ENCODE measurements at places on chromosomes 16 and 17. TPM values are rescaled to one million over a fixed set of nuclear protein-coding genes. Genes with fewer than 3 reads are reported as not detected.

- no peak overlapping the region for H3K4me3 ChIP-seq
- H3K36me3 ChIP-seq = peaks cover 3% of the 10 kb centered on the region
- DNase-seq = no peak
Measured at GRCh38 chr16:84787263-84787622, 32.5 kb upstream of the CRISPLD2 start.

- H3K27me3 ChIP-seq = no peaks in the 10 kb centered on the region
- no peaks in the 10 kb centered on the region for H3K36me3 ChIP-seq
- H3K4me1 ChIP-seq = peaks cover 19% of the 10 kb centered on the region
- no peak overlapping the region for H3K27ac ChIP-seq
- H3K4me3 ChIP-seq = no peak overlapping the region
- DNase-seq = no peak
Measured at GRCh38 chr16:78180349-78180748, 80.9 kb downstream of the WWOX start.

DNA sequence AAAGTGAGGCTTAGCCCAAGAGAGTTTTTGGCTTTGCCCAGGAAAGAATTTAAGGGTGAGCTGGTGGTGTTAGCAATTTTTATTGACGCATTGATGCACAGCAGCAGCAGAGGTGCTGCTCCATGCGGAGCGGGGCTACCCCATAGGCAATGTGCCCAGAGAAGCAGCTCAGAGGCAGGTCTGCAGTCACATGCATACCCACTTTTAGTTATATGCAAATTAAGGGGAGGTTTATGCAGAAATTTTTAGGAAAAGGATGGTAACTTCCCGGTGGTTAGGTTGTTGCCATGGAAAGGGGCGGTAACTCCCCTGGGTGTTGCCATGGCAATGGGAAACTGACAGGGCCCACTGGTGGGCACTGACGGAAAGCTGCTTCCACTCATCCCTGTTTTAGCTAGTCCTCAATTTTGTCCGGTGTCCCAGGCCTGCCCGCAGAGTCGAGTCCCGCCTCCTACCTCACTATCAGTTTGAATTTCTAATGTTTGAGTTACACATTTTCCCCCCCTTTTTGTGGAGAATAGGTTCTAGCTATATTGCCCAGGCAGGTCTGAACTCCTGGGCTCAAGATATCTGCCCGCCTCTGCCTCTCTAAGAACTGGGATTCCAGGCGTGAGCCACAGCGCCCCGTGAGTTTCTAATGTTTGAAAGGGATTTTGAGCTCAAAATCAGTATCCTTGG, 10.4 kb upstream of the GJD3 start:
- no peaks in the 10 kb centered on the region for H3K4me1 ChIP-seq
- H3K36me3 ChIP-seq = no peaks in the 10 kb centered on the region
- no peak for DNase-seq
- H3K4me3 ChIP-seq = no peak overlapping the region

GRCh38 chr16:1211451-1212268, 13.4 kb downstream of the TPSG1 start:
- H3K4me1 ChIP-seq = no peaks in the 10 kb centered on the region
- H3K27ac ChIP-seq = no peak overlapping the region
- no peaks in the 10 kb centered on the region for H3K27me3 ChIP-seq
- no peaks in the 10 kb centered on the region for H3K36me3 ChIP-seq

DNA sequence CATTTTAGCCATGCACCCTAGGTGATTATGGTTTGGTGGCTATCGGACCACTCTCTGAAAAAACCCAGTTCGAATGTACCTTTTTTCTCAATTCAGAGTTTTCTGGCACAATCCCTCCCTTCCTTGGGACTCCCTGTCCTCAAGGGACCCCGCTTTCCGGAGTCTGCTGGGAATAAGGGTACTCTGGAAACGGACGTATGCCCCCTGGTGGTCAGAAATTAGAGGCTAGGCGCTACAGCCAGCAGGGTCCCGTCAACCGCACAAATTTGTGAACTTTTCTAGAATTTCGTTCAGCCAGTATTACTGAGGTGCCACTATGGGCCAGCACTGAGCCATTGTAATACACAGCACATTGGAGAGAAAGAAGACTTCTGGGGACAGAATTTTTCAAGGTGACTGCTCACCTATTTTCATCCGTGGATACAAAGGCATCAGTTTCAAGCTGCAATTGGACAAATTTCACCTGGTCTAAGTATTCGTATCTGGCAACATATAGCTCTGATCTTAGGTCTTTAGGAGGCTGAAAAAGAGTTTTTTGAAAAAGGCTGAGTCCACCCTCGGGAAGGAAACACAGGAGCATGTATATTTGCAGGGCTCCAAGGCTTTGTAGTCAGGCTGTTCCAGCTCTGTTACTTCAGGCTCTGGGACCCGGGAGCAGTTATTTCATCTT, 27.1 kb upstream of the CRYBA1 start:
- no peaks in the 10 kb centered on the region for H3K27me3 ChIP-seq

MYBBP1A gene
- total RNA-seq = 48.2 TPM

DNA sequence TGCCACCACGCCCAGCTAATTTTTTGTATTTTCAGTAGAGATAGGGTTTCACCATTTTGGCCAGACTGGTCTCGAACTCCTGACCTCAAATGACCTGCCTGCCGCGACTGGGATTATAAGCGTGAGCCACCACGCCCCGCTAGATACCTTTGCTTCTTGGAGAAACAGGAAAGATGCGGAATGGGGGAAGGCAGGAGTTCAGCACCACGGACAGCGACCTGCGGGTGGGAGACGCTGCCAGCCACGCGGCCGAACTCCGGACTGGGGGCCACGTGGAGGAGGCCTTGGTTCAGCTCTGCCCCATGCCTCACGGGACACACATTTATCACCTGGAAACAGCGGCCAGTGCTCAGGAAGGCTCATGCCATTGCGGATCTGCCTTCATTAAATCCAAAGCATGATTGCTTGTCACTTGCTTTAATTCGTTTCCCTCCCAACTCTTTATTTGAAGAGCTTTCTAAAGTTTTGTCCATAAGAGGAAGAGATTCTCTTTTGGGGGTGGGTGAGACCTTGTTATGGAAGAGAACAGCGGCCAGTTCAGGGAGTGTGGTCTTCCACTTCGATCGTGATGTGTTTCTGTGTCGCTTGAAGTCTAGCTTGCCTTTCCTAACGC, 219.9 kb downstream of the ENGASE start:
- no peaks in the 10 kb centered on the region for H3K36me3 ChIP-seq
- H3K4me1 ChIP-seq = no peaks in the 10 kb centered on the region
- H3K27ac ChIP-seq = no peak overlapping the region
- no peak overlapping the region for H3K4me3 ChIP-seq

Data from Karpas-422 (cell line).